ENCODE measurements at places on chromosomes 13 and 19.

DNA sequence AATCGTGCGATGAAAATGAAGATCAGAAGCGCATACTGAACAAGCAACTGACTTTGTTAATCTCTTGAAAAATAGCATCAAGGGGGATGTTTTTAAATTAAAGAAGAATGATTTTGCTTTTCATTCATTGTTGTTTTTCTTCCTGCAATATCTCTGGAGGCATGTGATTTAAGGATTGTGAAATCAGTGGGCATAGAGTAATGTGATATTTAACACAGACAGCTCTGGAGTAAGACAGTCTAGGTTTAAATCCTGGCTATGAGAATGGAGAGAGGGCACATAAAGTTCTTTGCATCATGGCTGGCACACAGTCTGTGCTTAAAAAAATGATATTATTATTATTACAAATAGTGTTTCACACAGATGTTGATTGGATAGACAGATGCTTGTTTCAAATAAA is 243.1 kb upstream of the NBEA start:
- DNase-seq: no peak

DNA sequence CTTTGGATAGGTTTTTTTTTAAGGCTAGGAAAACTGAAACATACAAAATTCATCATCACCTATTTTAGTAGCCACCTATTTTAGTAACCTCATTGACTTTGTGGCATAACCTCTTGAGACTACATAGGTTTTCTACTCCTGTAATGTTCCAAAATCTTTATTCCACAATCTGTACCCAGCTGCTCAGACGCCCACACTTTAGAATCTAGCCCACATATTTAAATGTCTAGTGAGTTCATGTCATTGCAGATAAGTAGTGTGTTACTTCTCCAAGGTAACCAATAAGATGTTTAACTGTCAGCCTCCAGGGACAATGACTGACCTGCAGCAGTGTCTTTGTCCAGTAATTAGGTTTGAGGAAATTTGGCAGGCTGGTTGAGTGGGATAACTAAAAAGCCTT is 330.2 kb downstream of the MZT1 start:
- no peak for DNase-seq

DNA sequence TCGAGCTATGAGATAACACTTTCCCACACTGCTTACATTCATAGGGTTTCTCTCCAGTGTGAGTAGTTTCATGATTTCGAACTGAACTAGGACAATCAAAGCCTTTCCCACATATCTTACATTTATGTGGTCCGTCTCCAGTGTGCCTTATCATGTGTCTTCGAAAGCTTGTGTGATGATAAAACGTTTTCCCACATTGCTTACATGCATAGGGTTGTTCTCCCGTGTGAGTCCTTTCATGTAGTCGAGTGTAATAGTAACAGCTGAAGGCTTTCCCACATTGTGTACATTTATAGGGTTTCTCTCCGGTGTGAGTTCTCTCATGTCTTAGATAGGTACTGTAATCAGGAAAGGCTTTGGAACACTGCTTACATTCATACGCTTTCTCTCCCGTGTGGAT is 16.3 kb downstream of the ZNF823 start:
- DNase-seq: no peak

GRCh38 chr13:21735701-21736401 is 65.0 kb downstream of the FGF9 start:
- no peak for DNase-seq

- no peak for DNase-seq
Observed at GRCh38 chr19:57914531-57914930, 1.9 kb downstream of the ZNF417 start.

GRCh38 chr13:29607465-29607864 is 12.0 kb upstream of the SLC7A1 start:
- no peak for DNase-seq

DNA sequence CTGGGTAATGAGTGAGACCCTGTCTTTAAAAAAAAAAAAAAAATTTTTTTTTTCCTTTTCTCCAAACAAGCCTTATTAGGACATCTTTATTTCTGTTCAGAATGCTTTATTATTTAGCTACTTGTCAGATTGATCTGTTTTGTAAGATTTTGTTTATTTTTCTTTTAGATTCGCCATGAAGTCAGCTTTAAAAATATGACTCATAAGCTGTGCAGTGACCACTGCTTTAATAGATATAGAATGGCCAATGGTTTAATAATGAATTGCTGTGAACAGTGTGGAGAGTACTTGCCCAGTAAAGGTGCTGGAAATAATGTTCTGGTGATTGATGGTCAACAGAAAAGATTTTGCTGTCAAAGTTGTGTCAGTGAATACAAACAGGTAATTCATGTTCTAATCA is 47.7 kb downstream of the ZMYM2 start:
- no peak for DNase-seq

All from renal cortex interstitium (tissue), 15 donors.